ENCODE measurements at places on chromosomes 3 and 15. TPM values are rescaled to one million over a fixed set of nuclear protein-coding genes. Genes with fewer than 3 reads are reported as not detected.

ZNF80 gene
- 1.7 TPM for total RNA-seq

NR1D2 gene
- 52.2 TPM for total RNA-seq

GOLIM4 gene
- total RNA-seq: 0.66 TPM

RBM5 gene
- 402 TPM for total RNA-seq

NTRK3 gene
- not detected for total RNA-seq

ANKRD34C gene
- not detected for total RNA-seq

MESP2 gene
- not detected for total RNA-seq

CLDN18 gene
- total RNA-seq: not detected

Measured in naive thymus-derived CD8-positive, alpha-beta T cell (primary cell).